Stimulated activated memory B cell treated with anti-CD40 and anti-IgM and Interleukin-4, amounts not matched to agents 10 μg/mL and 1 μg/mL and 100 μg/mL, for 72 hours (primary cell): ENCODE measurements at places on chromosomes 4 and X.

GRCh38 chr4:179164267-179164999 is 1722.2 kb upstream of the AGA start:
- ATAC-seq = no peak

- peak; percentile 96 for ATAC-seq
Observed at GRCh38 chr4:145097821-145098674, at the start of the genes ABCE1 and ANAPC10. Gene ABCE1, plus strand, starts transcription at chr4:145098311. Its CDS starts 6,102 bp downstream, at chr4:145104413. Gene ANAPC10, minus strand, starts transcription at chr4:145098196. Its CDS starts 2,097 bp downstream, at chr4:145096099.

DNA sequence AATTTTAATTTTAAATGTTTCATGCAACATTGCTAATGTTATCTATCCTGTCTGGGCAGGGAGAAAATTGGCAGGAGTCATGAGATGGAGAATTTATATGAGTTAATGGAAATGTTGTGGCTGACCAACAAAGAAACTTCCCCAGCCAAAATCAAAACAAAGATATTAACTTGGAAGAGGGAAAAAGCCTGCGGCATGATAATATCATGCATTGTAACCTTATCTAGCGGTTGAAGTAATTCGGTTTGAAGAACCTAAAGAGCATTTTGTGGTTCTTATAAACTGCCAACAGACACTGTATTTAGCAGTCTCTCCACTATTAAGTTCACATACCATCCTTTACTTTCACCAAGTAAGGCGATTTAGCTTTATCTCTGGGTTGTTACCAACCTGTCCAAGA is 42.3 kb downstream of the DKK2 start:
- ATAC-seq = no peak

- no peak for ATAC-seq
Observed at GRCh38 chr4:173211222-173211621, 42.6 kb downstream of the GALNT7 start.

DNA sequence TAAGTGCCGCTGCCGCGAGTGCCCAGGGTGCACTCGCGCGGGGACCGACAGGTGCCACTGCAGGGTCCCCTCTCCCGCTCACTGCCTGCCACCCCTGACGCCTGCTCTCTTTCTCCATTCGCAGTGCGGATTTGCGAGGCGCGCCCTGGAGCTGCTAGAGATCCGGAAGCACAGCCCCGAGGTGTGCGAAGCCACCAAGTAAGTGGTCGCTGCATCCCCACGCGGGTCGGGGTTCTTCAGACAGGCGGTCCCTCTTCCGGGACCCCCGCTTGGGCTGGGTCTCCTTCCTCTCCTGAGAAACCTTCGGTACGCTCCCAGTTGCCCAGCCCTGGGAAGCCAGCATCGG is 547 bp downstream of the GUCY1A1 start:
- ATAC-seq = peak; percentile 53

- no peak for ATAC-seq
Observed at GRCh38 chr4:102608190-102608589, 107.0 kb downstream of the NFKB1 start.

- ATAC-seq = no peak
Observed at GRCh38 chr4:37836838-37837440, 10.5 kb downstream of the PGM2 start.

DNA sequence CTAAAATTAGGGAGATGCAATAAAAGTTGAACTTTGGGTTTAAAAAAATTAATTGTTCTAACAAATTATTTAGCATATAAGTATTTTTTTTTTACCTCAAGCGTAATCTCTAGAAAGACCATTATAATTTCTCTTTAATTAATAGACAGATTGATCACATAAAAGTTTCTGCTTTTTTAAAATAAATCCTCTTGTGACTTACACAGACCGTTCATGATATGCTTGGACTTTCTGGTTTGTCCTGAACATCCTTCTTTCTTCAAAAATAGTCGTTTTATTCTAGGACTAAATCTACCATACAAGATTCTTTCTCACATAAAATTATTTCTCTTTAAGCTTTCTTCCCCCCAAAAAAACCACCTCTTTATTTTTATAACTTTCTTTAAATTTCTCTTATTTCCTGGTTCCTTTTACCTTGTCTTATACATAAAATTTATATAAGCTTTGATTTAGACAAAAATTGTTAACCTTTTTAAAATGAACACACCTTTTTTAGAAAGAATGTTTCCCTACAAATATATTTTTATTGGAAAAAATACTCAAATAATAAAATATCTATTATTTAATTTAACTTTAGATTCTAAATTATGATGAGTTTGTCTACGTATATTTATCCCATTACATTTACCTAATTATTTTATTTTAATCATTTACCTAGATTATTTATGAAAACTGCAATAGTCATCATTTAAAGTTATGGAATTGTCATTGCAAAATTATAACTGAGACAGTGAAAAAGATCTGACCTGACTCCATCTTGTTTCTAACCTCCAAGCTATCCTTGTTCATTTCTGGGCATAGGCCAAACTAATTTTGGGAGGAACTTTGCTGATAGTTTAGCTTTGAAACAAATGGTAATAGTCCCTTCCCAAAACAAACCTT is 37.6 kb downstream of the PGRMC2 start:
- no peak for ATAC-seq

DNA sequence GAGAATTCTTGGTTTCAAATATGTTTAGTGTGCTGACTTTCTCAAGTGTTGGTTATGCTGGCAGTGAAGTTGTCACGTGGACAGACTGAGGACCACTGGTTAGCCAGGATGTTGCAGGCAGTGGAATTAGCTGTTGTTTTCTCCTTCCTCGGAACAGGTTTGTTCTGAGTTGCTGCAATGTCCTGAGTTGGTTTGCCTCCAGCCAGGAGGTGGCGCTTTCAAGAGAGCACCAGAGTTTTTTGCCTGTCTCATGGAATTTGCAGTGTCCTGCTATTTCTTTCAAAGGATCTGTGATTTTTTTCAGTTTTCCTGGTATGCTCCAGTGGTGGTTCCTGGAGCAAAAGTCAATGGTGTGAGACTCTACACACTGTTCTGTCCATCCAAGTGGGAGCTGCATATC is 158.1 kb upstream of the CXorf66 start:
- ATAC-seq = no peak

DNA sequence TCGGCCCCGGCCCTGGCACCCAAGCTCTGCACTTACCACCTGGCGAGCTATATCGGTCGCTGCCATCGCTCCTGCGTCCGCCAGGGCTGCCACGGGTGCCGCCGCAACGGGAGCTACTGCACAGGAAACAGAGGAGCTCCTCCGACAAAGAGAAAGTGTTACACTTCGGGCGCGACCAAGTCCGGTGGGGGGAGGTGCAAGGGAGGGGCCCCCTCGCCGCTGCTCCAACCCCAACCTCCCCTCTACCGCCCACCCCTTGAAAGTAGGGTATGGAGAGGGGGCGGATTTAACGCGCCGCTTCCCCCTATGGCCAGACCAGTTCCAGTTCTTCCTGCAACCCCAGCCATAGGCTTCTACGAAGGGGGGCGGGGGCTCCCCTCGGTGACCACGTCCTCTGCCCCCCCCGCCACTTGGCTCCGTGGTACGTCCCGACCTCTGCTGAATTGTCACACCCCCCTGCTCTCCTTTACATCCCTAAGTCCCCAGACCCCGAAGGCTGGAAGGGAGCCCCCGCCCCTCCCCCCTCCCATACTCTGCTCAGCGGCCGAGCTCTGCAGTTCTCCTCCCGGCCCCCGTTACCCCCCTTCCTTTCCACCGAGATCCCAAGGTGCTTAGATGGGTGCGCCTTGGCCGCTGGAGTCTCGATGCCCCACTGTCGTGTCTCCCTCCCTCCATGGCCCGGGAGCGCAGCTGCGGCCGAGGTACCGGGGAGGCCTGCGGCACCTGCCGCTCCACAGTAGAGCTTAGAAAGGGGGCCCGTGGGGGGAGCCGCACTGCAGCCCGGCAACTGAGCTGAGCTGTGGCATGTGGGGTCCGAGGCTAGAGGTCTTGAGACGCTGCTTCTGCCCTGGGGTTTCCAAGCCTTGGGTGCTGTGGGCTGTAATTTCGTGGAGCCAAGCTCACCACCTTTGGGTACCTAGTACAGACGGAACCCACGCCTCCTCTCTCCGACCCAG is at the start of gene SEPTIN6:
Gene SEPTIN6 (minus strand): TSS at position 129 of the 956 bp plus-strand sequence. CDS start 63 bp downstream, at position 66.
- peak; percentile 85 for ATAC-seq

DNA sequence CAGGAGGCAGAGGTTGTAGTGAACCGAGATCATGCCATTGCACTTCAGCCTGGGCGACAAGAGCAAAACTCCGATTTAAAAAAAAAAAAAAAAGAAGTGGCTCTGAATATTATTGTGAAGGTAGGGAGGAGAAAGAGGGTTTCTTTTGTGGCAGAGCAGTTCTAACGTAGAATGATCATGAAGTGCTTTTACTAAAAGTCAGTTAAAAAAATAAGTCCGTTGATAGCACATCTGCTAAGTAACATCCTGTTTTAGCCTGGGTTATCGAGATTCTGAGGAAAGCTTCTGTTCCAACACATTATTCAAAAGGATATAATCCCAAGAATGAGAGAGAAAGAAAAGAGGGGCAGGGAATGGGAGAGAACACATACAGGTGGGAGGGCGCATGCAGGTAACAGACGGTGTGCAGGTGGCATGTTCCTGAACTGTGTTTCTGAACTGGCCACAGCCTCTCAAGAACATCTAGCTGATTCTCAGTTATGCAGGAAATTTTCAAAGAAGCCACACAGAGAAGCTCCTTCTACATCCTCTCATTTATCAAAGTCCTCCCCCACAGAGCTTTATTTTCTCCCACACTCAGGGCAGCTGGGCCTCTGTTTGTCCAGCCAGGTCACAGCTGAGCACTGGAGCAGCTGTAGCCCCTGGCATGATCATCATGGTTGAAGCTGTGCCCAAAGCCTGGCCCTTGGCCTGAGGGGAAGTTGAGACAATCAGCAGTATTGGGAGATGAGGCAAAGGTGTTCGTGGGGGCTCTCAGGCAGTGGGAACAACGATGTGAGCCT is 342.3 kb downstream of the ZNF674 start:
- ATAC-seq = no peak

DNA sequence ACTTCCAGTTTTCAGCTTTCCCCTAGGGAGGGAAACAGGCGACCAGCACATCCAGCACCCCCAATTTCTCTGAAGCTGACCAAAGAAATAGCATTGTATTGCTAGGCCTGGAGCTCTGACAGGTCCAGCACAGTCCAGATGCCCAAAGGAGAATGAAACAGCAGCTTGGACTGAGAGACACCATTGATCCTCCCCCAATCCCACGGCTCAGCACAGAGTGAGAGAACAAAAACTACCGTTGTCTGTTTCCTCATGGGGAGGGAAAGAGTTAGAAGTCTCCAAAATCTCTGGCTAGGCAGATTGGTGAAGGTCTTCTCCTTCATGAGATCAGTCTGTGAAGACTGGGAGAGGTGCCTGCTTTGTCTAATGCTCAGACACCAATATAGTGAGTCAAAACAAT is 8.6 kb downstream of the TCEAL7 start:
- ATAC-seq = no peak

DNA sequence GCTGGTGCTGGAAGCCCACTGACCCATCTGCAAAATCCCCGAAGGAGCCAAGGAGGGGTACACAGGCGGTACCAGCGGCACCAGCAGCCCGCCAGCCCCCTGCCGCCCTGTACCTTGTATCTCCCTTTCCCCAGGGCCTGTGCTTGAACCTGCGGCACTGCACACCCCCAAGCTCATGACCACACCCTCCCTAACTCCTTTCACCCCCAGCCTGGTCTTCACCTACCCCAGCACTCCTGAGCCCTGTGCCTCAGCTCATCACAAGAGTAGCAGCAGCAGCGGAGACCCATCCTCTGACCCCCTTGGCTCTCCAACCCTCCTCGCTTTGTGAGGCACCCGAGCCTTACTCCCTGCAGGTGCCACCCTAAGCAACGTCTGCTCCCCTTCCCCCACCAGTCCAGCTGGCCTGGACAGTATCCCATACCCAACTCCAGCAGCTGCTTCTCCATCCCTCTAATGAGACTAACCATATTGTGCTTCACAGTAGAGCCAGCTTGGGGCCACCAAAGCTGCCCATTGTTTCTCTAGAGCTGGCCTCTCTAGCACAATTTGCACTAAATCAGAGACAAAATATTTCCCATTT is 94.9 kb downstream of the LARP1B start:
- no peak for ATAC-seq

GRCh38 chrX:11787564-11787963 is 29.5 kb downstream of the MSL3 start:
- ATAC-seq = no peak

DNA sequence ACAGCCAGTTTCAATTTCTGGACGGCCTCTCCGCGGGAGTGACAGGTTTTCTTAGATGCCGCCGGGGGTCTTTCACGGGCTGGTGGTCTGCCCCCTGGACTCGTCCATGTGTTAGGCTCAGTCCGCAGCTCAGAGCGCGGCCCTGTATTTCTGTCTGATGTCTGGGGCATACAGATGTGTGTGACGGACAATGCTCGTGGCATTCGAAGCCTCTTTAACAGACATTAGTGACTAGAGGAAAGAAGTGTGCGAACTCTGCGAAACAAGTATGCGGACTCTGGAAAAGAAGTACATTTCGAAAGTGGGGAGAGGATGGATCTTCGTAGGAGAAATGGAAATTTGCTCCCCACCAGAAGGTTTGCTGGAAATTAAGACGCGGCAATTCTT is 793 bp upstream of the DCUN1D4 start:
- ATAC-seq = no peak

- no peak for ATAC-seq
Observed at GRCh38 chr4:177447417-177448004, 5.3 kb upstream of the AGA start.

DNA sequence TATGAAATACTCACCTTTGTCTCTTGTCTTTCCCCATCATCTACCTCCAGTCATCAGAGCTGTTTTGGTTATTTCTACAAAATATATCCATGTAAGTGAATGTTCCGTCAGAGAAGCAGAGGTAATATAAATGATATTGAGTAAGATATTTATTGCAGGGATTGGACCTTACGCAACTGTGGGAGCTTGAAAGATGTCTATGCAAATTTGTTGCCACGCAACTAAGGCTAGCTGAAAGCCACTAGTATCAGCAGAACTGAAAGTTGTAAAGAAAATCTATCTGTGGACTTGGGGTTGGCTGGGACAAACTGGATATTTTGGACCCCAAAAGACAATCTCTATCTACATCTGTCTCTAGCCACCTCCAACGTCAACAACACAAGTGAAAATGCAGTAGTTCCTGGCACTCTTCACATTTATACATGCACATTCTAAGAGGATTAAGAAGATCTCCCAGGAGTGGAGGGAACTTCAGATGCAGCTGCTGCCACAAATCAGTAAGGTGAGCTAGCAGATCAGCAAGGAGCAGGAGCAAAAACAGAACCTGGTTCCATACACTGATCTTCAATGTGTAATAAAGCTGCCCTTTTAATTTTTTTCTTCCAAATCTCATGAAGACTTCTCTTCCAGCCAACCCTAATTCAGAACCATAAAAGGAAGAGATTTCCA is 8.5 kb upstream of the CCSER1 start:
- ATAC-seq = no peak

DNA sequence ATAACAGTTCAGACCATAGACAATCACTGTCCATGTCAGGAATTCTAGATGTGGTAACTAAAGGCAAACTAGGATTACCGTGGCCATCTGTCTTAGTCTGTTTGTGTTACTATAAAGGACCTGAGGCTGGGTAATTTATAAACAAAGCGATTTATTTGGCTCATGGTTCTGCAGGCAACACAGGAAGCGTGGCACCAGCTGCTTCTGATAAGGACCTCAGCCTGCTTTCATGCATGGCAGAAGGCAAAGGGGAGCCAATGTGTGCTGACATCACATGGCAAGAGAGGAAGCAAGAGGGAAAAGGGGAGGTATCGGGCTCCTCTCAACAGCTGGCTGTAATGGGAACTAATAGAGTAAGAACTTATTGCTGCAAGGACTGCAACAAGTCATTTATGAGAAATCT is 376.7 kb downstream of the GPM6A start:
- no peak for ATAC-seq
